Glutamatergic neuron (in vitro differentiated cells): ENCODE measurements at places on chromosomes 2 and 18.

DNA sequence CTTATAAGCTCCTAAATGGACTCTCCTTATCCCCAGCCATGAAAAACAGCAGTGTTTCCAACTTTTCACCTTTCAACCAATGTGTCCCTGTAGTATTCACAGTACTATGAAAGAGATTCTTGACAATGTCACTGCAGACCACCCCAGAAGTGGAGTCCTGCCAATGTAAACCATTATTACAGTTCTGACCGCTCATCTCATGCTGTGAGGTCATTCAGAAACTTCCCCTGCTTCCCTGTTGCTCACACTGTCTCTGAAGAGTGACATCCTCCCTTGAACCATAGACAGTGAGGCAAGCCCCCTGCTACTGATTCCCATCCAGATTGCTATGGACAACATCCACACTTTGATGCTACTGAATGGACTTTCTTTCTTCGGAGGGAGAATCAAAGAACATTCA, 1523.7 kb upstream of the ACVR2A start:
- DNase-seq: no peak

- DNase-seq: no peak
Observed at GRCh38 chr2:65382776-65383357, 49.5 kb downstream of the SPRED2 start.

- DNase-seq: no peak
Observed at GRCh38 chr2:57432528-57432927, 614.1 kb upstream of the VRK2 start.

- DNase-seq: peak; percentile 75
Observed at GRCh38 chr2:112481528-112482233, at the start of gene TTL. TSS of gene TTL (plus strand) at chr2:112482156. CDS start at chr2:112482345, 189 bp downstream.

GRCh38 chr18:3585656-3586509, 135.9 kb downstream of the TGIF1 start:
- peak; percentile 88 for DNase-seq

GRCh38 chr18:79694895-79695213, 15.3 kb downstream of the CTDP1 start:
- DNase-seq: no peak

- peak; percentile 35 for DNase-seq
Observed at GRCh38 chr2:96089356-96090195, 26.8 kb downstream of the ADRA2B start.

- no peak for DNase-seq
Observed at GRCh38 chr2:239255628-239256349, 145.0 kb downstream of the HDAC4 start.

- DNase-seq: peak; percentile 71
Observed at GRCh38 chr2:103959174-103960128, 894.5 kb upstream of the POU3F3 start.

DNA sequence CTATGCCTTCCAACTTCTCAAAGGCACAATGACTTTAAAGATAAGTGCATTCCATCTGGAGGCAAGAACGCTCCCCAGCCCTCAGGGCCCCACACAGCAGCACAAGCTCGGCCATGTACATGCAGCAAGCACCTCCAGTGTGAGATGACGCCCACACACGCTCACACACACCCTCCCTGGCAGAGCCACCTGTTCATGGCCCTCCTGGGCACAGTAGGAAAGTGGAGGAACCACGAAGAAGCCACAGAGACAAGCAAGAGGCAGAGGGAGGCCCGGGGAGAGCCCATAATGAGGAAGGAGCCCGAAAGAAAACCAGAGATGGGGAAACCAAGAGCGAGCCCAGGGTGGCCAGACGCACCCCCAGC, 21.7 kb downstream of the BIN1 start:
- no peak for DNase-seq

DNA sequence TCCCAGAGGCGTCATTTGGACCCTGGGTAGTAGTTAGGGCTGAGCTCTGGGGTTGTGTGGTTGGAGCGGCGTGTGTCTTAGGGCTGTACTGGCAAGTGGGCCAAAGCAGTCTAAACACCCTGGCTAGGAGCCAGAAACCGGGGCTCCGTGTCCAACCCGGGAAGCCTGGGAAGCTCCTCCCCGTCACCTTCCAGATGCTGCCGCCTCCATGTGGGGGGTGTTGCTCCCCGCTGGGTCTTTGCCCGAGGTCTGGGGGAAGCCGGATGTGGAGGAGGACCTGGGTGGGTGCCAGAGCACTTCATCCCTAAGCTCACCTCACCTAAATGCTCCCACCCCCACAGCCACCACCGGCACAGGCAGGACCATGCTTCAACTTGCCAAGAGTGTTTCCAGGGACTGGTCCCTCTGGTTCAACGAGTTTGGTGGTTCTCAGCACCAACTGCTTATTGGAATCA, 25.4 kb downstream of the TET3 start:
- DNase-seq: no peak

DNA sequence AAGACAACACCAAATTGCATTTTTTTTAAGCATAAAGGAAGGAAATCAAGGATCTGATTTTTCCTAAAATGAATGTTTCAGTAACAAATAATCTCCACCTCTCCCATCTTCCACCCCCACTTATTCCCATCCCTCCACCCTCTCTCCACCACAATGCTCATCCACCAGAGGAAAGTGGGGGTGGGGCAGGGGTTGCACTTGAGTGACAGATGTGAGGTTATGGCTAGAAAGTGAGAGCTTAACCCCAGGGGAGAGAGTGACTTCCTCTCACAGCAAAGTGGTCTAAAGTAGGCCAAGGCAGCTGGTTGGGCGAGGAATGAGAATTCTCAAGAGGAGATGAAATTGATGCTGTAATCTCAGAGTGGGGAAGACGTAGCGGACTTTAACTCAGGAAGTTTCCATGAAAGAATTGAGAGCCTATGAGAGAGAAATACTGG, 104.7 kb downstream of the HNRNPLL start:
- peak; percentile 78 for DNase-seq

DNA sequence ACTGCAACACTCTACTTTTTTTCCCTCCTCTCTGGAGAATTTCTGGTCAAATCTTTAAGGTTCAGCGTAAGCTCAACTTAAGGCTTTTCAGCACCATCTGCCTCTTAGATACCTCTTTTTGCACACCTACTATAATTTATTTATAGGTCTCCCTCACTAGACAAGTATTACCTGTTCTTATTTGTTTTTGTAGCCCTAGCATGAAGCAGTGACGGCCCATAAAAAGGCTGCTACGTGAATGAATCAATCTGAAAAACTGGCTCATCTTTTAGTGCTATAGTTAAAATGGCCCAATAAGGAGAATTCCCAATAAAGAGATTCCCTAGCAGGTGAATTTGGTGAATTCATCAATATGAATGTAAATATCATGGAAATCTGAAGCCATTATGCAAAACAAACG, 6.5 kb downstream of the RNF149 start:
- no peak for DNase-seq

- no peak for DNase-seq
Observed at GRCh38 chr2:165952741-165953211, 800 bp downstream of the TTC21B start.
